EL (cell line): ENCODE measurements at places on chromosomes 11 and 22.

DNA sequence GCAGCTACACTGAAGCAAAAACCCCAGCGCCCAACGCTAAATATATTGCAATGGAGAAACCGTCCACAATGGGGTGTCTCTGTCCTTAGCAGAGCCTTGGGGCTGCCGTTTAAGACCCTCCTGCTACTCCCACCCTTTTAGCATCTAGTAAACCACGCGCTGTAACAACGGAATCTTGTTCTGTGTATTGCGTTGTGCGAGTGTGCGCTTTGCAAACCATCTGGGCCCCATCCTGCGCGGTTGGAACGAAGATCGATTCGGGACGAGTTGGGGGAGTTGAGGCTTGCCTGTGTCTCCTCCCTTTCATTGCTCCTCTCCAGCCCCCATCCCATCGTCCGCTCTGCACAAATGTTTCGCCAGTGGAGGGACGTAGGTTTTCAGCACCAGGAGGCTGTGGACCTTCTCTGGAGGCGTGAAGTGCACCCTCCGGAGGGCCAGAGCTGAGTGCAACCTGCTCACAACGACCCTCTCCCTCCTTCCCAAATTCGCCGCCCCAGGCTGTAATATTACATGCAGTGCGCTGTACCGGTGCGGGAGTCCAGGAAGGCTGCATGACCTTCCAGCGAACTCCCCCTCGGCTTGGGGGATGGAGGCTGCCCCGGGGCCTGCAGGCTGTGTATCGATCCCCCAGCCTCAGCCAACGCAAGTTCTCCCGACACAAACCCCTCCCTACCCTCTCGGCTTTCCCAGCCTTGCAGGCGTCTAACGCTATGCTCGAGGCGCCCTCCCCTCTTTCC is 1.6 kb upstream of the KMT2A start:
- DNase-seq = peak; percentile 34

DNA sequence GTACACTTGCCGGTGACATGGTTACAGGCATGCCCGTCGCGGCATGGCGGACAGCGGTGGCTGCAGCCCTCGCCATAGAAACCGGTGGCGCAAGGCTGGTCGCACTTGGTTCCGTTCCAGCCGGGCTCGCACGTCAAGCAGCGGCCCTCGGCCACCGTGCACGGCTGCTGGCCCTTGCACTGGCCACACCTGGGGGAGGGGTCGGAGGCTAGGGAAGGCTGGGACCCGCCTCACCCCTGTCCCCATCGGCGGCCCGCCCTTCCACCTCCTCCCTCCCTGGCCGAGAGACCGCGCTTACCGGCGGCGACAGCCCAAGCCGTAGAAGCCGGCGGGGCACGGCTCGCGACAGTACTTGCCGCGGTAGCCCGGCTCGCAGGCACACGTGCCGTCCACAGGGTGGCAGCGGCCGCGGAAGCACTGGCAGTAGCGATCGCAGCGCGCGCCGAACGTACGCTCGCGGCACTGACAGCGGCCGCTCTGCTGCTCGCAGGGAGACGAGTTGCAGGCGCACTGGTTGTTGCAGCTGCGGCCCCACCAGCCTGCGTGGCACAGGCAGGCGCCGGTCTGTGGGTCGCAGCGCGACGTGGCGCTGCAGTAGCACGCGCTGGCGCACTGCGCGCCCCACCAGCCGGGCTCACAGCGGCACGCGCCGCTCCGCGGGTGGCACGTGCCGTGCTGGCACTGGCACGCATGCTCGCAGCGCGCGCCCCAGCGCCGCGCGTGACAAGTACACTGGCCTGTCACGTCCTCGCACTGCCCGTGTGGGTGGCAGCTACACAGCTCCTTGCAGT is 6.7 kb downstream of the SCARF2 start:
- DNase-seq = no peak

GRCh38 chr11:119706029-119706428 is 23.0 kb downstream of the NECTIN1 start:
- DNase-seq = no peak

DNA sequence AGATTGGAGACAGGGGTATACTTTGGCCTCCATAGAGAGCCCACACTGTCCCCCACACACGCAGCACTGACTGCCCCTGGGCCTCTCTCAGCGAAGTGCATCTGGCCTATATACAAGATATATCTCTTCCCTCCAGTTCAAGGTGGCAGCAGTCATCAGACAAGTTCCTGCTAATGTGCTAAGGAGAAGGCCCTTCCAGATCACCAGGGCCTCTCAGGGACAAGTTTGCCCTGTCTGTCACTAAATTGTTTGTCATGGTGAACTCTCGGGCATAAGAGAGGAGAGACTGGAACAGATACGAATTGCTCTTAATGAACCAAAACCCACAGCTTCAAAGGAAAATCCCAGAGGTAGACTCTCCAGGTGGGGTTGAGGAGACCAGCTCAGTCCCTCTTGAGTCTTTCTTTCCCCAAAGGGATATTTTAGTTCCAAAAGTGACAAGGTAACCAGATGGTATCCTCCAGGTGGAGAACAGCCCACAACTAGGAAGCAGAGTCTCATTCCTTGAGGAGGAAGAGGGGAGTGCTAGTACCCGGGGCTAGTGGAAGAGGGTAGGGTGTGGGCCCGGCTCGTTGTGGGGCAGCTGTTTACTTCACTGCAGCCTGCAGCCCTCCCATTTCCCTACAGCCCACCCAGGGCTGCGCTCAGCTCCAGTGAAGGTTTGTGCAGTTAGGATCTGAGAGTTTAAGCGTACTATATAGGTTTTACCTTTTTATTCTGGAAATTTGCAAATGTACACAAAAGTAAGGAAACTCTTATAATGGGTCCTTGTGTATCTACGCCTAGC is 2.2 kb upstream of the SLC35C1 start:
- DNase-seq = no peak

DNA sequence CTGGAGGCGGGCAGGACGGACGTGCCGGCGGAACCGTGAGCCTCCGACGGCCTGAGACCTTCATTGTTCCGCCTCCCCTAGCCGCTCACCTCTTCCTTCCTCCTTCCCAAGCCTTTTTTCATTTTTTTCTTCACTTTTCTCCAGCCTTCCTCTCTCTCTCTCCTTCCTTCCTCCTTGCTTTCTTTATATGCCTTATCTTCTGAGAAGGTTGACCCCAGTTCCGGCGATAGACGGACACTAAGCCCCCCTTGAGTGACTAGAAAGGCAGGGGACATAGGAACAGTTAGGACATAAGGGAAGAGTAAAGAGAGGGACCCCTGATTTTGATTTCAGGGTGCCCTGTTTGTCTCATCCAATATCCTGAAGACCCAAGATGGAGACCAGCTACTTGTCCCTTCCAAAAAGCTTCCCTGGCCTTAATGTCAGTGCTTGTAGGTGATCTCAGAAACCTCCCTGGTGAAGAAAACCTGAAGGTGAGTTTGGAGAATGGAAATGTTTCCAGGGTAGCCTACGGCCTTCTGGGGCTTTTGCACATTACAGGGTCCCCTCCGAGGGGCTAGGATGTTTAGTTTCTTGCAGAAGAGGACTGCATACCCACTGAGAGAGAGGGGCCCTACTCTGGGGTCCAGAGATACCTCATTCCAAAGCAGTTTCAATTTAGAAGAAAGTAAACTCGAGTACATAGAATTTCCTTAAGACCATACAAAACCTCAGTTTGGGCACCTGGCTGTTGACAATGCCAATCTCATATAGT is 3.5 kb downstream of the ADM start:
- DNase-seq = peak; percentile 46

DNA sequence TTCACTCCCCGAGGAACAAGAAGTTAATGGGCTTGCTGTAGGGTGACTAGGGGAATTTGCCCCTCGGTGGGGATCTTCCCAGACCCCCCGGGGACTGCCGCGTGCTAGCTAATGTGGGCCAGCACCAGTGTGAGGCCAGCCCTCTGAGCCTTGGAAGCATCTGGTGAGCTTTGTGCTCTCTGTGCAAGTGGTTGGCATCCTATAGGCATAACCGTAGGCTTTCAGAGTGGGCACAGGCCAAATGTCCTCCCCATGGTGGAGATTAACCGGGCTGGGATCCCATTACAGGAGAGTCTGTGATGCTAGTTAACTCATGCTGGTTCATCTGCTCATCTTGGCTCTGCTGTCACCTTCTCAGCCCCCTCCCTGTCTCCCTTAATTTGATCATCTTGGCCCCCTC is 125.7 kb downstream of the TRIM29 start:
- DNase-seq = no peak

DNA sequence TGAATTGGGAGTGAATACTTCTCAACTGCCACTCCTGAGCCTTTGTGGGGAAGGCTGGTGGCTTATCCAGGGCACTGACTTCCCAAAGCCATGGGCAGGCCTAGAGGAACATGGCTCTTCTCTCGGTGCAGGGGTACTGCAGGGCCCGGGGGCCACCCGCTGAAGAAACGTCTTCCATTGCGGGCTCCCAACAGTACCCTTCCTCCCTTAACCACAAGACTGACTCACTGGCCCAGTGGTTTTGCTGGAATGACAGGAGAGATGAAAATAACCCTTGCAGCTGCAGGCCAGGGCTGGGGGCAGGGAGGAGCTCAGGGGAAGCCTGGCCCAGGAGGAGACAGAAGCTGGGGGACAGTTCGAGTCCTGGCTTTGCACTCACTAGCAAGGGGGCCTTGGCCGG is 13.5 kb downstream of the TXN2 start:
- peak; percentile 98 for DNase-seq

GRCh38 chr11:68372114-68372513 is 59.7 kb downstream of the LRP5 start:
- no peak for DNase-seq

- DNase-seq = no peak
These were observed at the start of gene DGCR6 for GRCh38 chr22:18905540-18906409. DGCR6 (plus strand) TSS chr22:18906320; CDS start chr22:18906375, 55 bp downstream.

DNA sequence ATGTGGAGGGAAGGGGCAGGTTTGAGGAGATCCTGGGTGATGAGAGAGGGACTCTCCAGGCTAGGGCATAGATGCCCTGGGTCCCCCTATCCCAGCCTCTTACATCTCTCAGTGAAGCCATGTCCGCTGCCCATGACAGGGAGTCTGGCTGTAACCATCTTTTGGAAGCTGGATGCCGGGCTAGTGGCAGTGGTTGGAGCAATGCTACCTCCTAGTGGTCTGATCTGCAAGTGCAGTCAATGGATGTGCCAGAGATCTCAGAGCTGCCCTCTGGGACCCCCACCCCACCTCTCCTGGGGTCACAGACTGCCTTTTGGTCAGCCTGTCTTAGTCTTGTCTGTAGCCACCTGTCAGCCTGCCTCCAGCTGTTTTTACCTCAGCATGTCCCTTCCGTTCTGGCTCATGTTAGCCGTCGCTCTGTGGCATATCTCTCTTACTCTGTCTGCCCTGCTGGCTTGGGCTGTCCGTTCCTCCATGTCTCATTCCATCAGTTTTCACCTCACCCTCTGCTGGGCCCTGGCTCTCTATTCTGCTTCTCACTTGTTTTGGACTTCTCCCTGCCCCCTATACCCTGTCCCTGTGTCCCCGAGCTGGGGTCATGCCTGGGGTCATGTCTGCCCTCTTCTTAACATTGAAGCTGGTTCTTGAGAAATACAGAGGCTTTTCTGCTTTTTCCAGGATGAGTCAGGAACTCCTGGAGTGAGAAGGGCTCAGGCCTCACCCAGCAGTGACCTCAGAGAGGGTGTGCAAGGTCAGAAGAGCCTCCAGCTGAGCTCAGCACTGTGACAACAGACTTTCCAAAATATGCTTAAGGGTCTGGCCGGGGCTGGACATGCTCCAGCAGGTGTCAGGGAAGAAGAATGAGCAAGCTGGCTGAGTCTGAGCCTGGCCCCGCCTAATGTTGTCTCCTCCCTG is 52.0 kb upstream of the THY1 start:
- peak; percentile 75 for DNase-seq

DNA sequence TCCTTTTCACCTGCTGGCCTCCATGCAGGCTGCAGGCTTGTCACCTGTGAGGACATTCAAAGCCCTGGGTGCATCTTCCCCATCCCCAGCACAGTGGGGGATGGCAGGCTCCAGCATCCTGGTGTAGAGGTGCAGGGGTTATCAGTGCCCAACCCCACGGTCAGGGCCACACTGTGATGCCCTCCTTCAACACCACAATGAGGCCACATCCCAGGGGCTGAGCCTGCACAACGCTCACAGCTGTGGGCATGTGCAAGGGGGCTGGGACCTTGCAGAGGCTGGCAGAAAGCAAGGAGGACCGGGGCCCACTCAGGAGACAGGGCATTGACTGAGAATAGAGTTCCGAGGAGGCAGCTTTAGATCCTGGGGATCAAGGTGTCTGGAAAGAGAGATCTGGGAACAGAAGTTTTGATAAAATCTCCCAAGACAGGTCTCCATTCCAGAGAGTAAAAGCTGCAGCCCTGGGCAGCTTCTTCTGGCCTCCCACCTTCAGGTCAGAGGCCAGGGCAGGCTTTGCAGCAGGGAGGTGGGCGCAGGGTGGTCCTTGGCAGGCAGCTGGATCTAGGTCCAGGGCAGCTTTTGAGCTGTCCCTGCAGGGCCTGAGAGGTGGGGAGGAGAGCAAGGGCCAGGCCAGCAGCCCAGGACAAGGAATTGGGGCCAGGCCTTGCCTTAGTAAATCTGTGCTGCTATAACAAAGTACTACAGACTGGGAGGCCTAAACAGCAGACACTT is 250.8 kb upstream of the B3GAT1 start:
- no peak for DNase-seq

- peak; percentile 56 for DNase-seq
These were observed 744.7 kb downstream of the KCNA4 start for GRCh38 chr11:29272019-29272654.

- DNase-seq = no peak
These were observed 165.0 kb upstream of the MTNR1B start for GRCh38 chr11:92804388-92804966.

- DNase-seq = no peak
These were observed 22.8 kb upstream of the RELT start for GRCh38 chr11:73353422-73353821.

- no peak for DNase-seq
These were observed 31.0 kb downstream of the TPCN2 start for GRCh38 chr11:69079661-69080256.

DNA sequence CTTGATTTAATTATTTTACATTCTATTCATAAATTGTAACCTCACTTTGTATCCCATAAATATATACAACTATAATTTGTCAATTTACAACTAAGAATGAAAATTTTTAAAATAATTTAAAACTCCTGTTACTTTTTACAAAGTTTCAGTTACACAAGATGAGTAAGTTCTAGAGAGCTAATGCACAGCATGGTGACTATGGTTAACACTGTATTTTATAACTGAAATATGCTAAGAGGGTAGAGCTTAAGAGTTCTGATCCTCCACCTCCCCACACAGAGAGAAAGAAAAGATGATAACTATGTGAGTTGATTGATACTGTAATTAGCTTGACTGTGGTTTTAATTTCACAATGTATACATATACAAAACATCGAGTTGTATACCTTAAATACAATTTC is 412.5 kb upstream of the DDI1 start:
- no peak for DNase-seq

DNA sequence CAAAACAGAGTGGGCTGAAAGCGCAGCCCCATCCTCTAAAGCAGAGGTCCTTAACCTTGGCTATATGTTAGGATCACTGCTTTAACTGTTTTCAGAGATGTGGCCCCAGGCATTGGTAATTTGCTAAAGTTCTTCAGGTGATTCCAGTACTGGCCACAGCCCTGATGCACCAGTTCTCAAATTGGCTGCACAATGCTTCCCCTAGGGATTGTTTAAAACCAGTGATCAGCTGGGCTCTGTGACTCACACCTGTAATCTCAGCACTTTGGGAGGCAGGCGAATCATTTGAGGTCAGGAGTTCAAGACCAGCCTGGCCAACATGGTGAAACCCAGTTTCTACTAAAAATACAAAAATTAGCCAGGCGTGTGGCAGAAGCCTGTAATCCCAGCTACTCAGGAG is 8.4 kb upstream of the IRAG1 start:
- DNase-seq = peak; percentile 29

- DNase-seq = no peak
These were observed 8.4 kb upstream of the SYT13 start for GRCh38 chr11:45294499-45294898.

- peak; percentile 13 for DNase-seq
These were observed 99.5 kb downstream of the BCR start for GRCh38 chr22:23279781-23280180.
